Activated naive CD4-positive, alpha-beta T cell treated with anti-CD3 and anti-CD28 coated beads, Interleukin-2, amount 50 U/mL, for 72 hours (primary cell): ENCODE measurements at places on chromosomes 1 and 21.

- DNase-seq: no peak
Measured at GRCh38 chr21:37593015-37593414, 226.4 kb downstream of the DYRK1A start.

- DNase-seq: no peak
Measured at GRCh38 chr1:109242387-109242786, 7.0 kb upstream of the CELSR2 start.

DNA sequence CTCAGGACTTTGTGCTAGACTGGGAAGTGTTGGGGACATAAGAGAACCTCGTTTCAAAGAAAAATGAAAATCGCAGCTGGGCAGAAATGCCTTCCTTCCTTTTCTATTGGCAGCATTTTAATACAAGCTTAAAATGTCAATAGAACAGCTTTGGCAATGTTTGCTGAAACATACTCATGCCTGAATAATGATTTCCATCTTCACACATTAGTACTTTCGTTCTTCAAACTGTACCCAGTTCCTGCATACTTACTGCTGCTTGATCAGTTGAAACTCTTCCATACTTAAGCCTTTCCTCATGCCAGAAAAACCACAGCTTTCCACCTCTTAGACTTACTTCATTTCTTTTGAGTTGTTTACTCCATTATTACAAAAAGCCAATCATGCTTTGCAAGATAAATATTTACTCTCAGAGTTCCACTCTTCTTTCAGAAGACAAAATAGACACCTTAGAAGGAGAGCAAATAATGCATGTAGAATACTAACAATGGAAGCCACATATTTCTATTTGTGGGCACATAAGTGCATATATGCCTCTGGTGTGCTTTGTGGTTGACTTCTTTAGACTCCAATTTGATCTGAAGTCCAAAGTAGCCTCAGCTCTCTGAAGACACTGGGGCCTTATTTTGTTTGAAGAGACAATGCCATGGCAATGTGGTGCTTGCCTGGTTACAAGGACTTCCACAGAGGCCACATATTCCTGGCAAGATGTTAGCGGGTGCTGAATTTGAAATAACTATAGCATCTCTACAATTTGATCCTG is 22.7 kb upstream of the CD55 start:
- DNase-seq: no peak

DNA sequence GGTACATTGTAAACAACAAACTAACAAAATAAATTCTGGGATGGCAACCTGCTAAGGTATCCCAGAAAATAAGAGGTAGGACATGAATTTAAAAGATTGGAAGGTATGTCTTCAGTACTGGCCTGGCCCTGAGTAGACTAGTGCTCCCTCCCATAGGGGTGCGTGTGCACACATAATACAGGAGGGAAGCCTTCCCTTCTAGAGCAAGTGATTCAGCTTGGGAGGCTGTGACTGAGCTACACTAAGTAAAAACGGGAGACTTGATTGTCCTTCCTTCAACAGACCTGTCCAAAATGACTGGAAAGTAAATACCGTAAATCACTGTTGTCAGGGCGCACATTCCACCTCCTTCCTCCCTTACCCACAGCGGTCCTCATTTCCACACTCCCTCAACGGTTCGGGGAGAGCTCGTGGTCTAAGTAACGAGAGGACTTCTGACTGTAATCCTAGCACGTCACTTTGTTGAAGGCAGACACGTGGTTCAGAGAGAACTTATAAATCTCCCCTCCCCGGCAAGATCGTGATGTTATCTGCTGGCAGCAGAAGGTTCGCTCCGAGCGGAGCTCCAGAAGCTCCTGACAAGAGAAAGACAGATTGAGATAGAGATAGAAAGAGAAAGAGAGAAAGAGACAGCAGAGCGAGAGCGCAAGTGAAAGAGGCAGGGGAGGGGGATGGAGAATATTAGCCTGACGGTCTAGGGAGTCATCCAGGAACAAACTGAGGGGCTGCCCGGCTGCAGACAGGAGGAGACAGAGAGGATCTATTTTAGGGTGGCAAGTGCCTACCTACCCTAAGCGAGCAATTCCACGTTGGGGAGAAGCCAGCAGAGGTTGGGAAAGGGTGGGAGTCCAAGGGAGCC is at the start of gene TGFB2:
TSS of gene TGFB2 (plus strand) at position 523 of the 859 bp plus-strand sequence. CDS start 1,366 bp downstream, outside the sequence.
- DNase-seq: peak; percentile 8

- no peak for DNase-seq
Measured at GRCh38 chr1:74324684-74325448, 89.7 kb downstream of the TNNI3K start.

DNA sequence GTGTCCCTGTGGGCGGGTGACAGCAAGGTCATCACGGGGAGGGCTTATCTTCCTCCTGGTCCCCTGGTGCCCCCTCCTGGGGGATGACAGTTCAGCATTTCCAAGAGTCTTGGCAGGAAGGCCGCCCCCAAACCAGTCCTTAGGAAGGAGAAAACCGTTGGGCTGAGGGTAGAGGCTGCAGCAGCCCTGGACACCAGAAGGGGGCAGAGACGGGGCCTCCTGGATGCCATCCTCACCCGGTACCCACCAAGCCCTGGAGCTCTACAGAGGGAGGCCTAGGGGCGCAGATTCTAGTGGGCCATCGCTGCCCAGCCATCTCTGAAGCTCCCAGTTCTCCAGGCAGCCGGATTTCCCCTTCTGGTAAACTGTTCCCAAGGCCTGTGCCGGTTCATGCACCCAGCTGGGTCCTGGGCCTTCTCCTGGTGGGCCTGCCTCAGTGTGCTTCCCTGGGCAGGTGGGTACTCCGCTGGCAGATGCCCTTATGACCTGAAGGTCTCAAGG is 14.8 kb upstream of the ZNF669 start:
- no peak for DNase-seq

GRCh38 chr1:84103197-84103992 is 40.7 kb upstream of the PRKACB start:
- no peak for DNase-seq
